ENCODE measurements at places on chromosomes 7 and 10.

- DNase-seq = no peak
Measured at GRCh38 chr7:205115-206010, 13.0 kb downstream of the FAM20C start.

DNA sequence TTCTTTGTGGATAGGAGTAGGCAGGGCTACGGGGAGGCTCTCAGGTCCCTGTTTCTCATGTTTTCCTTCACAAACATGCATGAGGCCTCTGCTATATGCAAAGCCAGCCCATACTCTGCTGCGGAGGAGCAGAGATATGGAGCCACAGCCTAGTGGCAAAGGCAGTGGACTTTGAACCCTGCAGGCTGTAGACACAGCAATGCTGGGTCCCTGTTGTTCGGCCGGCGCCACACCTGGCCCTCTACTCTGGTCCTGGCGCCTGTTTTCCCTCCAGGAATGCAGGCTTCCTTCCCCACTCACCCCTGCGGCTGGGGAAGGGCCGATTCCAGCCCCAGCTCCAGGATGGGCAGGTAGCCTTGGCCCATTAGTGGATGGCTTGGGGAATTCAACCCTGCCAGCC, 11.5 kb downstream of the CLRN3 start:
- no peak for DNase-seq

- DNase-seq = no peak
Measured at GRCh38 chr10:46069771-46070463, 23.8 kb upstream of the MSMB start.

- DNase-seq = no peak
Measured at GRCh38 chr10:76202777-76203176, 771.4 kb downstream of the LRMDA start.

GRCh38 chr7:48933549-48934085, 9.3 kb downstream of the CDC14C start:
- DNase-seq = no peak

DNA sequence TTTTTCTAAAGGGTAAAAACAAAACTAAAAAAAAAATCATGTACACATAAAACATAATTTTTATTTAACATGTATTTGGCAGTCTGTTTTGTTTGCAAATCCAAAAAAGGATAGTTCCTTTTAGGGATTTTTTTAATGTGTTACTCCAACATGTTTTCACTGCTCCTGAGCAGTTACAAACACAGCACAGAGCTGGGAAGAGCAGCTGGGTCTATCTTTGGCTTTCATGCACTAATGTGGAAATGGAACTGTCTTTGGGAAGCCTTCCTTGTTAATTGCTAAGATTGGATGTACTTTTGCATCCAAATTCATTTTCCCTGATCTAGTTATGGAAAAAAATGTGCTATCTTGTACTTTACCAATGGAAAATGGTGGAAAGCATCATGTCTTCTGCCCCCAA, 1035.1 kb downstream of the CNTNAP2 start:
- DNase-seq = no peak
